ENCODE measurements at places on chromosomes 5 and 9.
A peak's percentile ranks its signal among the peaks of the same experiment; 100 is the strongest.

GRCh38 chr9:107176436-107177151 lies 106.5 kb upstream of the RAD23B start:
- DNase-seq = peak; percentile 90

GRCh38 chr9:82354279-82354659 lies 365.7 kb downstream of the SPATA31D1 start:
- DNase-seq = peak; percentile 87

DNA sequence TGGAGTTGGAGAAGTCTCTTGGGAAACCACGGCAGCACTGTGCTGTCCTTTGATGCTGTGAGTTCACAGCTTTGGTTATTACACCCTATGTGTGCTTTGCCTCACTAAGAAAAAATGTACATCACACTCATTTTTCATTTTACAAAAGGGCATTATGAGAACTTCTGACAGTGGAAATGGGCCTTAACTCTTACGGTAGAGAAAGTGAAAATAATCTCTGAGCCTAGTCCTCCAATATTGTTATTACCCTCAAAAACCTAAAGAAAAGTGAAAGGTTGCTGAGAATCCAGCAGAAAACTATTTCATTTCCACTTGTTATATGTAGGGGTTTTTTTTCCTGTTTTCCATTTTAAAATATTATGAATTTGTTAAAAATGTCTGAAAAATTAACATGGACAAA lies 8.2 kb upstream of the OR13D1 start:
- no peak for DNase-seq

- DNase-seq = no peak
These were observed 37.4 kb downstream of the ZFAND5 start for GRCh38 chr9:72327631-72328030.

GRCh38 chr5:14678773-14679334 lies 14.3 kb downstream of the OTULIN start:
- no peak for DNase-seq

DNA sequence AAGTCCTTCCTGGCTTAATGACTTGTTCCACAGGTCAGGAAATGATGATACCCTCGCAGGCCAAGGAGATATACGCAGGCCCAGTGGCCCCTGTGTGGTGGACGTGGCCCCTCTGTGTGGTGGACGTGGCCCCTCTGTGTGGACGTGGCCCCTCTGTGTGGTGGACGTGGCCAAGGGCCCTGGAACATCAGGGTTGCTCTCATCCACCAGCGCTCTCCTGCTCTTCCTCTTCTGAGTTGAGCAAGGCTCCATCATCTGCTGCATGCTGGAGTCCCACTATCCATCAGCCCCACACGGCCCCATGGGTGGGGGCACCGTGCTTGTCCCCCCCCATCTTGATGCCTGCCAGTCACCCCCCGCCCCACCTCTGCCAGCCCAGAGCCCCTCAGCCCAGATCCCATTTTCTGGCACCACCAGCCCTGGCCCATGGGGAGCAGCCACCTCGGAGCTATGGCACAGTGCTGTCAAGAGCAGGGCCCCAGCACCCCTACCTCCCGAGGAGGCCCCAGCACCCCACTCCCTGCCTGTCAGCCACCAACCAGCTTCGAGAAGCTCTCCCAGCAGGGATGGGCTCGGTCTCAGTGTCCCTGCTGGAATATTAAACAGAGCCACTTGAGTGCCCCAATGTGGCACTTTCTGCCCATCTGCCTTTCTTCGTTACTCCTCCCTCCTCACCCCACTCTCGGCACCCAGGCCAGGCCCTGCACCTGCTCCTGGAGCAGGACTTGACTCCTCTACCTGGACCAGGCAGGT lies 8.1 kb downstream of the LRRC14B start:
- no peak for DNase-seq

DNA sequence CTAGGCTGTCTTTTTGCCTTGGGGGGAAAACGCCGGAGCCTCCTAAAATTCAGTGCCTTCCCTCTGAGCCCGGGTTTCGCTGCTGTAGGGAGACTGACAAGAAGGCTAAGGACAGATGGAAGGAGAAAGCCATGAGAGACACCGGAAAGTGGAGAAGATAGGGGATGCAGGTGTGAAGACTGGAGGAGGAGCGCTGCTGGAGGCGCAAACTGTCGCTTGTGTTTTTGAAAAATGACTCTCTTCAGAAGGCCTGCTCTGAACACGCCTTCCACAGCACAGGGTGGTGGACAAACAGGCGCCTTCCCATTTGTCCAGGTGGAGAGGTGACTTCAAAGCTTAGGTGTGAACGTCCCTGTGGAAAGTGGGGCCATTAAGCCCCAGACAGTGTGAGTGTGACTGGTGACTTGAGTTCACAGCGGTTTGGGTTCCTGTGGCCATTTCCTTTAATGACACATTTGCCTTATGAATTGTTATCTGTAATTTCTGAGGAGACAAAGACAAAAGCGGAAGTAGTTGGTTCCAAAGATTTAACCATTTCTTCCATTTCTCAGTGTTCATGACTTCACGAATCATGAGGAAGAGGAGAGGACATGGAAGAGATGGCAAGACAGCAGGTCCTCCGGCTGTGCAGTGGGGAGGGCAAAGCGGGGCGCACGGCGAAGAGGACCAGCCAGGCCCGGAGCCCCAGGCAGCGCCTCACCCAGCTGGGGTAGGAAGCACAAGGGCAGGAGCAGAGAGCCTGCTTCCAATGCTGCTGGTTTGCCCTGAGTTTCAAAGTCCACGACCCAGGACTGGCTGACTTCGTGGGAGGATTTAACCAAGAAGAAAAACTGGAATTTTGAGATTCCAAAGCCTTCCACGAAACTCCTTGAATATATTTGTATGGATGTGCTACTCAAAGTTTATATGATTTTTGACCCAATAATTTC lies 27.8 kb upstream of the SEMA4D start:
- no peak for DNase-seq

DNA sequence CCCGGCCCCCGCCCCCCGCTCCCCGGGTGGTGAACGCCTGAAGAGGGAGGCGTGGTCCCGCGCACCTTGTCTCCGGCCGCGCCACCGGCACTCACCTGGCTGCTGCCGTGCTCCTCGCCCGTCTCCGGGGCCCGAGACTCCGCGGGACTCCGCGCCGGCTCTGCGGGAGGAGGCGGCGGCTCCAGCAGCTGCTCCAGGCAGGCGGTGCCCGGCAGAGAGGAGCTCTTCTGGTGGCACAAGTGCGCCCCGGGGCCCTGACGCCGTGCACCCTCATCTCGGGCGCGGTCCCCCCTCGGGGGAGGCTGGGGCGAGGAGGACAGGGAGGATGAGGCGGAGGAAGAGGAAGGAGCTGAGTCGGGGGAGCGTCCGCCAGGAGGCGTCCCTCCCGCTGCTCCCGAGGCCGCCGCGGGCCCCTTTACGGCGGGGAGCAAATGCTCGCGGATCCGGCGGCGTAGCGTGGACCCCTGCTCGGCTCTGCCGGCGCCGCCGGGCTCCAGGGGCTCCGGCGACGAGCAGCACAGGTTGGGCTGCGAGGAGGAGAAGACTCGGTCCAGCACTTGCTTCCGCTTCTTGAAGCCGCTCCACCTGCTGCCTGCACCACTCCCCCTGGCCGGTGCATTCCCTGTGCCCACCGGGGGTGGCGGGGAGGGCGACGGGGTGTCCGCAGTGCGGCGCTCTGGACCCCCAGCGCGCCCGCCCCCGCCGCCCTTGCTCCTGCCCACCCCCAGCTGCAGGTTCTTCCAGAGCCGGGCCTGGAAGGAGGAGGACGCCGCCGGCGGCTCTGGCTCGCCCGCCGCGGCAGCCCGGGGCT lies 928 bp downstream of the MCTP1 start:
- no peak for DNase-seq

- DNase-seq = no peak
These were observed 132.2 kb upstream of the ASTN2 start for GRCh38 chr9:117546894-117547678.

- no peak for DNase-seq
These were observed 258.7 kb downstream of the TRIM32 start for GRCh38 chr9:116945817-116946216.

- no peak for DNase-seq
These were observed 1852.8 kb downstream of the EFNA5 start for GRCh38 chr5:105817914-105818313.

DNA sequence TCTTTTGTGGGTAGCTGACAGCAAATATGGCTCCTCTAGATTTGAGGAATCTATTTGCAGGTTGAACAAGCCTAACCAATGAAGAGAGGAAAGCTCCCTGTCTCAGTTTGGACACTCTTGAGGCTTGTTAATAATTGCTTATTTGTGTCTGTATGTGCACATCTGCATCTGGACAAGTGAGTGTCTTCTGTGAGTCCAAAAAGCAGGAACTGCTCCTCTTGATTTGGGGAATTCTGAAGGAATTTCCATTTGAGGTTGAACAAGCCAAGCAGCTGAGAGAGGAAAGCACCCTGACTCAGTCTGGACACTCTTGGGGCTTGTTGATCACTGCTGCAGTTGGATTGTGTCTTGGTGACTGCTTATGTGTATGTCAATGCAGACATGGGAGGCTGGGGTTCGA lies 211.6 kb downstream of the DTWD2 start:
- DNase-seq = no peak

GRCh38 chr9:74557571-74557970 lies 60.4 kb downstream of the RORB start:
- DNase-seq = no peak

DNA sequence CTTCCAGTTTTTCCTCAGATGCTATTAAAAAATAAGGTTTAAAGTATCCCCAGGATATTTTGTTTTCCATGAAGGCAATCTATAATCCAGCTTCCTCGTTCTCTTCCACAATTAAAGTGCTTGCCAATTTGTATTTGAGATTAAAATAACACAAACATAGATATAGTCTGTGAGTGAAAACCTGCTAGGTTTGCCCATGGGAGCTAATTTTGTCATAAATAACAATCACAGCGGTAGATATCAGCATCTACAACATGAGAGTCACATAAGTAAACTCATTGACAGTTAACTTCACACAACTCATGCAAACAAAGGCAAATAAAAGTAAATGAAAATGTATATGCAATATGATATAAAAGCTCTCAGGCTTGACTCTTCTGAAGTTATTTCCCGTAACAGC lies 29.2 kb upstream of the RASGRF2 start:
- DNase-seq = no peak

DNA sequence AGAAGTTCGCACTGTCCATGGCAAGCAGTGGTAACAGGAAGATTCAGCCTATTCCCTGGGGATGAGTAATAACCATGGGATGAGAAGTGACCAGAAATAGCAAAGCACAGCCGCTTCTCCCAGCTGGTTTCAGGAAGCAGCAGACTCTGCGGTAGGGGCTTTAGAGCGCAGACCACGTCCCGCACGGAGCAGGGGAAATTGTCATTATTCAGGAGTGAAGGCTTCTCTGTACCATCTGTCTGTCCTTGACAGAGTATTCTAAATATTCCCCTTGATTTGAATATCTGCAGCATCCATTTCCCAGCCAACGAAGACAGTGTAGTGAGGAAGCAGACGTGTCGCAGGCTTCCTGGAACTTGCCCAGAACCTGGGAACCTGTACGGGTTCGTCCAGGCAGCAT lies 159.6 kb downstream of the NXNL2 start:
- peak; percentile 52 for DNase-seq
